ENCODE measurements at places on chromosomes 2 and 18.

- DNase-seq: no peak
Observed at GRCh38 chr2:141348481-141348880, 782.3 kb downstream of the LRP1B start.

- DNase-seq: no peak
Observed at GRCh38 chr18:31102025-31102684, at the start of gene DSC2. Gene DSC2 (minus strand): TSS chr18:31102421. CDS start chr18:31101971, 450 bp downstream.

DNA sequence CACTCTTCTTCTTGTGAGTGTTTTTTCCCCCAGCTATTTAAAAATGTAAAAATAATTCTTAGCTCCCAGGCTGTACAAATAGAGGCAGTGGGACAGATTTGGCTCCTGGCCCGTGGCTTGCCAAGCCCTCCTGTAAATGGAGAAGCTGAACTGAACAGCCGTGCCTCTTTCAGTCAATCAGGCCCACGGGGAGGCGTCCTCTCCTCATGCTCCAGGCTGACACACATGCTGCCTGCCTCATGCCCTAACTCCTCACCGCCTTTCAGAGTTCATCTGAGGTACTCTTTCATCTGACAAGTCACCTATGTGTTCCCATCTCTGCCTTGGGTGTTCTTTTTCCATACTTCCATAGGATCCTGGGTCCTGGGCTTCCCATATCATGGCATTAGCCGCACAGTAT is 58.9 kb downstream of the BMP10 start:
- DNase-seq: no peak

GRCh38 chr2:231370429-231370748 is 25.1 kb upstream of the B3GNT7 start:
- DNase-seq: no peak

DNA sequence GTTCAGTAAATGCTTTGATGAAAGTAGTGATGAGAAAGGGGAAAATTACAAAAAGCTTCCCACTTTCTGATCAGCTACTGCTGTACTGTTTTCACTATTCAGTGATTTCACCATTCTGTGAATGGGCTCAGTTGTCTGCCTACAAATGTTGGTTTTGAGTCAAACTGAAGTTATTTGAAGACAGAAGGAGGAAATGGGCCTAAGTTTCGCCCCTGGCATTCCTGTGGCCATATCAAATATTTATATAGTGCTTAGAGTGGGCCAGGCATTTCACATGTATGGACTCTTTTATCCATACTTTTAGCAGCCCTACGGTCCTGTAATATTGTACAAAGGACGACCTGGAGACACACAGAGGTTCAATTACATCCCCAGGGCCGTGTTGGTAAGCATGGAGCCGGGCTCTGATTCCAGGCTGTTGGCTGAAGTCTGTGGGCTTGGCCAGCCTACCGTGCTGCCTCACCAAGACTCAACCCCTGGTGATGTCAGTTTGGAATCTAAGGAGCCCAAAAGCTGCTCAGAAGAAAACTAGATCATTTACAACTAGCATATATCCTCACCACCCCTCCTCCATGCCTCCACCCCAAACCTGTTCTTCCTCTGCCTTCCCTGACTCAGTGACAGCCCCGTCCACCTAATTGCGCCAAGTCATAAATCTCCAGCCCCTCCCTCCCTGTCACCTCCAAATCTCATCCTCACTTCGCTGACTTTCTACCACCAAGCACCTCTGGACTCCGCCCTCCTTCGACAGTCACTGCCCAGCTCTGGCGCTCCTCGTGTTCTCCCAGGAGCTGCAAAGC is 10.1 kb upstream of the GRHL1 start:
- no peak for DNase-seq

DNA sequence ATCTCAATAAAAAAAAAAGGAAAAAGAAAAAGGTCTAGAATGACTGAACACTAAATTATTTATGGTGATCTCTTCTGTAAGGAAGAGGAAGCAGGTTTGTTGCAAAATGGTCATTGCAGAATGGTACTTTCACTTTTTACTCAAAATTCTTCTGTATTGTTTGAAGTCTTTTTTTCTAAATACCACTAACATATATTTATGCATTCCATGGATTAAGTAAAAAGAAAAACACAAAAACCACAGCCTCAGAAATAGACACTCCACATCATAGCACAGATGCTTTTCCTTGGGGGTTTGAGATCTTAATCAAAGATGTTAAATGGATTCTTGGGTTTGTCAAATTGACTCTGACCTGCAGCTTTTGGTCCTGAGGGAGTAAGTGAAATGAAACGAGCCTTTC is 47.4 kb downstream of the RHOB start:
- no peak for DNase-seq

- no peak for DNase-seq
Observed at GRCh38 chr2:207481924-207482323, 47.8 kb upstream of the CREB1 start.

GRCh38 chr18:50970006-50970405 is 2.2 kb downstream of the ELAC1 start:
- no peak for DNase-seq

GRCh38 chr18:64710105-64710861 is 561.4 kb upstream of the LINC00305 start:
- DNase-seq: no peak

DNA sequence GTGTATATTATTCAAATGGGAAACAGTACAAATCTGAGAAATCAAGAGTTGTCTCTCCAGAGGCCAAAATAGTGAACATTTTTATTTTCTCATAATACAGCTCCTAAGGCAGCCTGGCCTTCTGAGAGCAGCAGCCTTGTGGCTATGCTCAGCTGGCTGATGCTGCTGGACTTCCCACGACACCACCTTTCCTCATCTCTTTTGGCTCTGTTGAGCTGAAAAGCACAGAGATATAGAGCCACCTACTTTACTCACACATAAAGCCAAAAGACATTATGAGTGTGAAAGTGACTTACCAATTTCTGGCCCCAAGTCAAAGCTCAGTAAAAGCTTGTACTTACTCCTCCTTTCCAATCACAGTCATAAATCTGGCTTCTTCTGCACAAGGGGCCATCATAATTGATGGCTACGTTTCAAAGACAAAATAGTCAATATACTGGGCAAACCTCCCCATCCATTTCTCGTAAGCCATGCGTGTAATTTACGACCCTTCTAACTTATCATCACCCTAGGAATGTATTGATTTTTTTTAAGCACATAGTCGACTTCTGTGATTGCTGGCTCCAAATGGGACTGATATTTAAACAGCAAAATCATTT is 18.6 kb upstream of the REG3A start:
- no peak for DNase-seq

DNA sequence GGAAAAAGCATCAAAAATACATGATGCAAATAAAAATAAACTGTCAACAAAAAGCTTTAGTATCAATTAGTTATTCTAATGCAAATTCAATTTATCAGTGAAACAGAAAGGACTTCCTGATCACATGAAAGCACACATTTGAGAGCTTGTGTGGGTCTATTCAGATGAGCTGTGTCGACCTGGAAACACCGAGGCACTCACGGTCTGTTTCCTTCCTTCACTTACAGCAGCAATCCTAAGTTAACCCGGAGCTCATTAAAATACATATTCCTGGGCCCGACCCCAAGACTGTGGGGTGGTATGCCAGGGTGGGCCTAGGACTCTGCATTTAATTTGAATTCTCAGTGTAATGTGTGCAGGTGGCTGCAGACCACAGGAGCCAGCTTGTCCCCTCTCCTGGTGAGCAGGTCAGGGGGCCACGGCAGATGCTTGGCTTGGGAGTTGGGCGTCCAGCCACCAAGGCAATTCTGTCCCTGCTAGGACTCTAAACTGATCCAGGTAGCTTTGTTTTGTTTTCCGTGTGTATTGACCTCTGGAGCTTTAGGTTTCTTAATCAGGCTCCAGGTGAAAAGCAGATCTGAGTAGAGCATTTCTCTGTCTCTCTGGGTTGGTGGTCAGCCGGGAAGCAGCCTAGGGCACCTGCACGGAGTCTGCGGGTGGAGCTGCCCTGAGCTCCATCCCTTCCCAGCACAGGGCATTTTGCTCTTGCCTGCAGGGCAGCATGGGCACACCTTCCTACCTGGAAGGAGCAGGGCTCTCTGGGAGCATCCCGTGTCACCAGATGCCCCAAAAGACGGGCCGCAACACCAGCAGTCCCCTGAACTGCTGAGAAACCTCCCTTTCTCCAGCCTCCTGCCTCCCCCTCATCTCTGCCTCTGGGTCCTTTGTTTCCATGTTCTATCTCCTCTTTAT is 9.0 kb downstream of the MBP start:
- DNase-seq: no peak

GRCh38 chr2:147511491-147511948 is 333.3 kb upstream of the ACVR2A start:
- peak; percentile 26 for DNase-seq

DNA sequence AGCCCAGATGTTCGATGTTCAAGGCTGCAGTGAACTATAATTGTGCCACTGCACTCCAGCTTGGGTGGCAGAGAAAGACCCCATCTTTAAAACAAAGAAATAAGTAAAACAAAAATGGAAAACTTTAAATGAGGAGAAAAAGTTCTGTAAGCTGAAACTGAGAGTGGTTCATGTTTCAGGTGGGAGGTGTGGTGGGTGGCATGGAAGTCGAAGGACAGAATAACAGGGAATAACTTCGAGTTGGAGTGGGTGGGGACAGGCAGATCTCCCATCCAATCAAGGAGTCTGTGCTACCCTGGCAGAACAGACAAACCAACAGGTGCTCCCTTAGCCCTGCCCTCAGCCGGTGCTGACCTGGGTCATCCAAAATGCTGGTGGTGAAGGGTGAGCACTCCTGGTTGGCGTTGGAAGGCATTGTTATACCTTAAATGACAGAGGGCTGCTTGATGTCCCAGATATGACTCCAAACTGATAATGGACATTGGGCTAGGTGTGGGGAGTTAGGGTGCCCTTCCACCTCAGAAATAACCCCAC is 328.4 kb downstream of the DYSF start:
- DNase-seq: no peak

DNA sequence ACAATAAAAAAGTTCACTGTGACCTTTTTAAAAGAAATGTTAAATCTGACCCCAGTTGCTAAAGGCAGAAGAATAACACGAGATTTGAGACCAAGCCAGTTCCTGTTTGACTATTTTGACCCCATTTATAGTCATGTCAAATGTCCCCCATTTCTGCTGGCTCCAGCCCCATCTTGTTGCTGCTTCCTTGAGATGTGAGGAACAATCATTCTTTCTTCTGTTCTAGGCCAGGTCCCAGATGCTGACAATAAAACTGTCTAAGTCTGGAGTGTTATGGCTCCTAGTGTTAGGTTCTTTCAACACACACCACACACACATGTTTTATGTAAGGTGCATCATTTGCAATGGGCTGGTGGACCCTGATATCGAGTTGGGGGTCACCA is 92.0 kb upstream of the CYP1B1 start:
- no peak for DNase-seq

DNA sequence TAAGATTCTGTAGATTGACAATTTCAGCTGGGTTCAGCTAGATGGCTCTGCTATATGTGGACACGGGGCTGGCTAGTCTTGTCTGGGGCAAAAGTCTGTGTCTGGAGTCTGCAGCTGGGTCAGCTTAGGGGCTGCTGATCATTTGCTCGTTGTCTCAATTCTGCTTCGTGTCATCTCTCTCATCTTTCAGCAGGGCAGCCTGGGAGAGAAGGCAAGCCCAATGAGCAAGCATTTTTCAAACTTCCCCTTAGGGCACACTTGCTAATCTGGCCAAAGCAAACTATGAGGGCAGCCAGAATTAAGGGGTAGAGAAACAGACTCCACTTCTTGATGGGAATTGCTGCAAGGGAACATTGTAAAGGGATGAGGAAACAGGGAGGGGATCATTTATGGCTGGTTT is 462.6 kb downstream of the SLC4A3 start:
- no peak for DNase-seq

GRCh38 chr2:120520929-120521912 is 175.3 kb downstream of the INHBB start:
- no peak for DNase-seq

GRCh38 chr18:58530801-58531200 is 98.1 kb downstream of the ALPK2 start:
- no peak for DNase-seq

- DNase-seq: no peak
Observed at GRCh38 chr2:105082107-105082506, 44.2 kb downstream of the MRPS9 start.

DNA sequence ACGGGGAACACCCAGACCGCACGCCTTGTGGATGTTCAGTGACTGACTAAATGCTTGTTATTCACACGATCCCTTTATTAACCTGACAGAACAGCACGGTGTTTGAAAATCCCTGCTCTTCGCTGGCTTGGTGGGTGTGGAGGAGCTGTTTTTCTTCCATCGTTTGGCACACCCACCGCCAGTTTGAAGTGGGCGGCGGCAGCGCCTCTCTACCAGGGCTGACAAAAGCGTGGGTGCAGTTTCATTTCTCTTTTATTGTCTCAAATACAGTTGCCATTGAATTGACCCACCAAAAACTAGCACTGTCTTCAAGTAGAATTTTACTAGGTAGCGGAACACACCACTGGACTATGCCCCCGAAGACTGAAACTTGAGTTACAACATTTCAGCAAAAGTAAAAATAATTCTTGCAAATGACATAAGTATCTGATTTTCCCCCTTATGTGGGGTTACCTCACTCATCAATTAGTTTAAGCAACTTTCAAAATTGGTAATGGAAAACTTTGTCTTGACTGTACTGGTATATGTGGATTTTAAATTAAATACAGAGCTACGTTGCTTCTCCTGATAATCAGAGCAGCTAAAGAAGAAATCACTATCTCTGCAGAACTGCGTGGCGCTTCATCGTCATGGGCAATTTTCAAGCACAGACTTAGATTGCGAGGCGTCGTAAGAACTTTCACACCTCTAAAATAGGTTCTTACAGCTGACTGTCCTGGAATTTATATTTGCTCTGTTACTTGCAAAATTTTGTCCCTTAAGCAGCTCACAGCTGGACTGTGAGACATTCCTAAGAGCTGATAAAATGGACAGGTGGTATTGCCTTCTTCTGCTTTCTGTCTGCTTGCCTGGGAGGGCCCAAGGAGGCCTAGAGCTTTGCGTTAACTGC is 60.9 kb downstream of the LDLRAD4 start:
- no peak for DNase-seq

DNA sequence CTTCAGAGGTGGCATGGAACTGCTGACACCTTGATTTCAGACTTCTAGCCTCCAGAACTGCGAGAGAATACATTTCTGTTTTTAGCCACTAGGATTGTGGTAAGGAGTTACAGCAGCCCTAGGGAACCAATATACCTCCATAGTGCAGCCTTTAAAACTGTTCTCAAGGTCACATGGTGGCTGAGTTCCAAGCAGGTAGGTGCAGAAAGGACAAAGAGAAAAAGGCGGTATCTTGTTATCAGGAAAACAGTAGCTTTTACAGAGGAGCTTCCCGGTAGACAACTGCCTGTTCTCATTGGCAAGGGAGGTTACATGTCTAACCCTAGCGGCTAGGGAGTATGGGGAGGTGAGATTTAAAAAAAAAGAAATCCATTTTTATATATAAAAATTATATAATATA is 96.2 kb upstream of the BCL2L11 start:
- DNase-seq: no peak

Data from SK-N-MC (cell line).